IMR-90 (cell line): ENCODE measurements at places on chromosomes 6 and 20. TPM values are rescaled to one million over a fixed set of nuclear protein-coding genes. Genes with fewer than 3 reads are reported as not detected.

DNA sequence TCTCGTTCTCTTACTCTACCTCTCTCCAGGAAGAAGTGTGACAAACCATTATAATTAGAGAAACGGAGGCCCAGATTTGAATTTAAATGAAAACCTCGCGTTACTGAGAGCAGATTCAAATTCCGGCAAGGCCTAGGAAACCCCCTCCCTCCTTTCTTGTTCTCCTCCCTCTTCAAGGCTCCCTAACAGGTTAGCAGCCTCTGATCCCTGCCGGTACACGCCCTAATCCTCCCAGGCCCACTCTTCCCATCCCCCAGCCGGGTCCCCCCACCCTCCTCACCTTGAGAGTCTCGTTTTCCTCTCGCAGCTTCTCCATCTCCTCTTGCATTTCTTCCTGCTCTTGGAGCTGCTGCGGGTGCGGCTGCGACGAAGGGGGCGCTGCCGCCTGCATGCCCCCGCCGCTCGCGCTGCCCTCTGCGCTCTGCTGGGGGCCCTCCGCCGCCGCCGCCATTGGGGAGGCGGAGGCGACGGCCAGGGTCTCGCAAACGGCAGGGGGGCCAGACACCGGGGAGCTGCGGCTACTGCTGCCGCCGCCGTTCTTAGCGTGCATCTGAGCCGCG is 3.8 kb downstream of the MTCL3 start:
- no peak for DNase-seq

The FGD2 gene
- polyA plus RNA-seq, result 0.07 TPM in 1 of 2 replicates, not detected in the other

The HCRTR2 gene
- not detected in 2 replicates for polyA plus RNA-seq

DNA sequence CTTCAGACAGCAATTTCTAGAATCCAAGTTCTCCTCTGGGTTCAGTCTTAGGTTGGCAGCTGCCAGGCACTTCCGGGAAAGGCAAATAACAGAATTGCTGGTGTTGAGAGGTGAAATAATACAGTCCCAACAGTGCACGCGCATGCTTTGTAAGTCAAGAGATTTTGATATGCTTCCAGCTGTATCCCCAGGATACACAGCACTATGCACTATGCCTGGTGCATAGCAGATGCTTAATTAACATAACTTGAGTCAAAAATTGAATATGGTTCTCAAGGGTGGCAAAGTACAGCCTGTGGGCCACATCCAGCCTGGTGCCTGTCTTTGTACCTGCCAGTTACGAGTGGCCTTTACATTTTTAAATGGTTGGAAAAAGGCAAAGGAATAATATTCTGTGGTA is 18.9 kb upstream of the PMEPA1 start:
- no peak for DNase-seq

GRCh38 chr6:163201855-163202254 is 212.7 kb upstream of the QKI start:
- no peak for DNase-seq

- no peak for DNase-seq
Observed at GRCh38 chr20:31566658-31567379, 38.3 kb upstream of the ID1 start.

GRCh38 chr6:86152546-86152945 is 509.9 kb upstream of the SYNCRIP start:
- no peak for DNase-seq

The GSTA2 gene
- polyA plus RNA-seq, result not detected in 2 replicates

- DNase-seq, result no peak
Observed at GRCh38 chr20:2329286-2329685, 33.5 kb downstream of the TGM3 start.

- no peak for DNase-seq
Observed at GRCh38 chr20:35552914-35553313, 11.0 kb downstream of the ERGIC3 start.

GRCh38 chr20:49275216-49275615 is 2.6 kb downstream of the ZNFX1 start:
- DNase-seq, result no peak

- no peak for DNase-seq
Observed at GRCh38 chr20:49513009-49513408, 30.5 kb upstream of the KCNB1 start.

- DNase-seq, result no peak
Observed at GRCh38 chr6:27669624-27670301, 196.9 kb upstream of the ZNF184 start.

The SERINC1 gene
- polyA plus RNA-seq, result 55.3 and 79.8 TPM in 2 replicates

DNA sequence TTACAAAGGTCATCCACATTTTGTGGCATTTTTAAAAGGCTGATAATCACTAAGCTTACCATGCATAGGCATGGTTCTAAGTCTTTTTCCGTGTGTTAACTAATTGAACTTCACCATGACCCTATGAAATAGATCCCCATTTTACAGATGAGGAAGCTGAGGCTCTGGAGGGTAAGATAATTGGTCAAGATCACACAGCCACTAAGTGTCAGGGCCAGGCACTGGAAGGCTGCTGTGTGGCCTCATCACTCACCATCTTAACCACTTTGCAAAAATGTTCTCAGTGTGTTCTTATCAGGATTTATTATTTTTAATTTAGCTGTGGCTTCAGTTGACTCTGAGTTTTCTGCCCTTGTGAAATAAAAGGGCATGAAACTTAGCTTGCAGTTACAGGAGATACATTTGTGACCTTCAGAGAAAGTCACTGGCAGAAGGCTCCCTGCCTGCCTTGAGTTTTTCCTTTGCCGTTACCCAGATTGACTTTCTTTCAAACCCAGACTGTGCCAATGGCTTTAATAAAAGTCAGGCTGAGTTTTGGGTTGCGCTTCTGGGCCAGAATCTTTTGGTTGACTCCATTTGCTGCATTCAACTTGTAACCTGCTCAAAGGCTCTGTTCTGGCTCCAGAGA is 82.0 kb downstream of the EZR start:
- no peak for DNase-seq

DNA sequence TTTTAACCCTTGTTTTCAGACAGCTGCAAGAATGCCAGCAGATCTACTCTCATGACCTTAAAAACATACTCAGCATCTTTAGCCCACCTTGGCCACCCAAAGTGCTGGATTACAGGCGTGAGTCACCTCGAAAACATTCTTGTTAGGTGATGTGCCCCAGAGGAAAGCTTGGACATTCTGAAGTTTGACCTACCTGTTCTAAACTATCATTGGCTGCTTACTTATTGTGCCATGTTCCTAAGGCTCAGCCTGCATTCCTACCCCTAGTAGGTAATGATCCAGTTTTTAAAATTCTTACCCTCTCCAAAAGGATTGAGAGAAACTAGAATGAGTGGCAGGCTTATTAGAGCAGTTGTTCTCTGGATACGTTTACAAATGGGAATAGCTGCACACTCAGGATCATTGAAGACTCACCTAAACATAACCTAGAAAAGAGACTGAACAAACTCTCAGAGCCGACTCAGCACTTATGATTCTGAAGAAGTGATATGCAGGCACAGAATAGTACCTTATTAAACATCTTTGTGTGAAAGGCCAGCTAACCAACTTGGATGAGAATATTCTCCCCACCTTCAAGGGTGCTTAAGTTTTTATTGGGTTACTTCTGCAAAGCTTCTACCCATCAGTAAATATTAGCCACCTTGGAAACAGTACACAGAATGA is 362.1 kb downstream of the NRN1 start:
- no peak for DNase-seq

The PTCRA gene
- not detected in 2 replicates for polyA plus RNA-seq

GRCh38 chr20:62734326-62734725 is 25.7 kb downstream of the NTSR1 start:
- DNase-seq, result no peak

DNA sequence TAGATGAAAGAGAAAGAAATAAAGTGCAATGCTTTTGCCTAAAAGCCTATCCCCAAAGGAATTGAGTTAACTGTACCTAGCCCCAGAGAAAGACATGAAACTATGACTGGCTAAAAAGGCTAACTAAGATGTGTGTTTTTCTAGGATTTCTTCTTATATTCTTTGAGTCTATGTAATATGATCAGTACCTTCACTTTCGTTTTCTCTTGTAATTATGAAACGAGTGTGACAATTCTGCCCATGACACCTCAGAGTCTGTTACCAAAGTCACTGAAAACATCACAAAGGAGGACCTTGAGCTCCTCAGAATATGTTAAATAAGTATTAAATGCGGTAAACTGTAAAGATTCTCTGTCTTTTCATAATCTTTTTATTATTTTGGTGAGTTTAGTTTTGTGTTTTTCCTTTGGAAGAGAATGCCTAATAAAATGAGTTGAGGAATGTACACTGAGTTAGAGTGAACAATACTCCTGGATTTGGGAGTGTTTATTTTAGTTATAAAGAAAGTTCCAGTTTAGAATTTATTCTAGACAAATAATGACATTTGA is 141.3 kb downstream of the FUT9 start:
- DNase-seq, result no peak

- no peak for DNase-seq
Observed at GRCh38 chr20:37945091-37945547, 42.2 kb downstream of the VSTM2L start.

DNA sequence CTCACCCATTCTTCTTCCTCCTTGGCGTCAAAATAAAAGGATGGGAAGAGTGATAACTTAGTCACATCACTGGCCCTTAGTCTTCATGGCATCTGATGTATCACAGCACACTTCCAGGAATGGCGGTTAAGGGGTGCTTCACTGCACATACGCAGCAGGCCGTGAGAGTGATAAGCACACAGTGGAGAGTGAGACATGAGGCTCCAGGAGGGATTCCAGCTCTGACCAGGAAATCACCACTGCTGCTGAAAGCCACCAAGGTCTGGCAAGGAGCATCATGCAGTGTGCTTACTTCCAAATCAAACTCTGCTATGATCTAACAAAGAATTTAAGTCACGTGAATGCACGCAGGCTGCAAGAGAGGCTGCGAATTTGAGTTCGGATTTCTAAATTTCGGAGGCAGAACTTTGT is 62.4 kb downstream of the ARID1B start:
- DNase-seq, result peak; percentile 67

The MOG gene
- not detected in 2 replicates for polyA plus RNA-seq

GRCh38 chr6:34894693-34895092 is 5.6 kb downstream of the ANKS1A start:
- no peak for DNase-seq

DNA sequence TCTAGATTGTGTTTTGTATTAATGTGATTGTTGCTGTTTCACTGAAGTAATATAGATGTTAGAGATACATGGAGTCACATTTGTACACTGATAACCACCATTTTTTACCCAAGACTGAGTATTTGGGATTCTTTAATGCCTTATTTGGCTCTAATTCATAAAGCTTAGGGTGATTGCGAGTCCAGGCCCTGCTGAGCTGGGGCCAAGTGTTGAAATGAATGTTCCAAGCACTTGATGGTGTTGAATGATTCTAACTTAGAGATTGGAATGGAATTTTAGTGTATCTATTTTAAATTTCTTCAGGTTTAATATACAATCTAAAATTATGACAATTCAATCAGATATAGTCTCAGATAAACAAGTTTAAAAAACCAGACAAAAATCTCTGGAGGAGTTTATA is 329.4 kb upstream of the SLC35B3 start:
- DNase-seq, result no peak

GRCh38 chr6:37558168-37558567 is 58.5 kb upstream of the CCDC167 start:
- DNase-seq, result no peak

The EPPIN gene
- not detected in 2 replicates for polyA plus RNA-seq

The TRAM2 gene
- polyA plus RNA-seq, result 94.2 and 95.7 TPM in 2 replicates

The C6orf163 gene
- 0.43 and 0.55 TPM in 2 replicates for polyA plus RNA-seq

DNA sequence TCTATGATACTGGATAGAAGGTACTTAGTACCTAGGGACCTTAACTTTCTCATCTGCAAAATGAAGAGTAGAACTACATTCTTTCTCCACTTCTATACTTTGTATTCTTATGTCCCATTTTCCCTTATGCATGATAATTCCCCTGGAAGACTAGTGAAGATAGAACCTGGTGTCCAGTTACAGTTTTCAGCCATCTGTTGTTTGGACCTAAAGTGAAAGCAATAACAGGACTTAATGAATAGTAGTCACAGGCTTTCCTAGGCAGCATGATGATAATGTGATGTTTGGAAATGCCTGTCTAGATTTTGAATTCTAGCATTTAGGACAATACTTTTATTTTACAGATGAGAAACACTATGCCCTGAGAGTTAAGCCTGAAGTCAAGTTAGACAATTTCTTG is 153.8 kb downstream of the RIMS1 start:
- peak; percentile 8 for DNase-seq
